Stimulated activated CD8-positive, alpha-beta memory T cell treated with anti-CD3 and anti-CD28 coated beads, Interleukin-4, amount 100 ng/mL, for 24 hours (primary cell): ENCODE measurements at places on chromosomes 4 and X.
A peak's percentile ranks its signal among the peaks of the same experiment; 100 is the strongest.

DNA sequence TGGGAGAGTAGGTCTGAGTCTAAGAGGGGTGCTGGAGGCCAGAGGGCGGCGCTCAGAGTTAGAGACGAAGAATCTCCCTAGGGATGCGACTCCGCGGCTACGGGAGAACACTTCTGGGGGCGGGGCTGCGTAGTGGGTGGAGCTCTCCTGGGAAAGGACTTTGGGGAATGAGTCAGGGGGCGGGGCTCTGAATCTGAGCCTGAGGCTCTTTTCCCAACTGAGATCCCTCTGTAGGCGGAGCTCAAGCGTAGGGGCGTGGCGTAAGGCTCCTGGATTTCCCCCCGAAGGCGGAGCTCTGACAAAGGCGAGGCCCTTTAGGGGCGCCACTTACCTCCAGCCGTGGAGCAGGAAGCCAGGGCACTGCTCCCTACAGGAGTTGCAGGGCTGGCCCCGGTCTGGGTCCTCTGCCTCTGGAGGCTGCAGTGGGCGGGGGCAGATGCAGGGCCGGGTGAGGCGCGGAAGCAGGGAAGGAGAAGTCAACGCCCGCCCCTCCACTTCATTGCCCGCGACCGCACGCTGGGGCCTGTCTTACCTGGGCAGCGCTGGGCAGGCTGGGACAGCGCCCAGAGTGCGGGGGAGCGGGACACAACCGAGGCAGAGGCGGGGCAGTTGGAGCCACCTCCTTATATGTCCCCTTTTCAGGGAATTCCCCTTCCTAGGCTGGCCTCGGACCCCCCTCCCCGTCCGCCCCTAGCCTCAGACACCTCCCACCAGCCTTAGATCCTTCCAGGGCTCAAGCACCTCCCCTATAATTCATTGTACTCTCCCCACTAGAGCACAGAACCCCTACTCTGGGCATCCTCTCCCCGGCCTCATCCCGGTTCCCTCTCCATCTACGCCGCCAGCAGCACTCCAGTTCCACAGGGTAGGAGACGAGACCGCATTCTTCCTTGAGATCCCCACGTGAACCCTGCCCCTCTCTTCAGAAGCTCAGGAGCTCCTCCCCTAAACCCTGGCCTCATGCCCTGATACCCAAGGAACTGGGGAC lies 1.6 kb downstream of the PRICKLE3 start:
- no peak for DNase-seq

DNA sequence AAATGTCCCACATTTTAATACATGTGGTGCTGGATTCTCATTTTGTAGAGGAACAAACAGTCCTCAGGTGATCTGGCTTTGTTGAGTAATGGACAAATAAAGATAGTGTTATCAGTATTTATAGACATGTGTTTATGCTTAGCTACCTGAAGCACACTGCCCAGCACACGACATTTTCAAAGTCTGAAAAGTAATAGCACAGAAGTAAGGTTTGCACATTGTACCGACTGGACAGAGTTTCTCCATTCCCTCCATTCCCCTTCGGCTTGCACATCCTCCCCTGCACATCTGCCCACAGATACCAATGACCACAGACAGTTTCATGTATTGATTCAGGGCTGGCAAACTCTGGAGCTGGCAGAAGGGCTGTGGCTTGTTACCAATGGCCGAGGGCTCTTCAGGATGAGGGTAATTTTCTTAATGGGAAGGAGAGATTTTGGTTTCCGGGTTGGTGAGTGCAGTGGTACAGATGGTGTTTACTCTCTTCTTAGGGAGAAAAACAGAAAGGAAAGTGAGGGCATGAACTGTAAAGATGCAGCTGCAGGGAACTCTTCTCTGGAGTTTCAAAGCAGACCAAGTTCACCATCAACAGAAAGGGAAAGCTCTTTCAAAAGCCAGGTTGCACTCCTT lies 2.3 kb downstream of the GRPR start:
- DNase-seq: no peak

DNA sequence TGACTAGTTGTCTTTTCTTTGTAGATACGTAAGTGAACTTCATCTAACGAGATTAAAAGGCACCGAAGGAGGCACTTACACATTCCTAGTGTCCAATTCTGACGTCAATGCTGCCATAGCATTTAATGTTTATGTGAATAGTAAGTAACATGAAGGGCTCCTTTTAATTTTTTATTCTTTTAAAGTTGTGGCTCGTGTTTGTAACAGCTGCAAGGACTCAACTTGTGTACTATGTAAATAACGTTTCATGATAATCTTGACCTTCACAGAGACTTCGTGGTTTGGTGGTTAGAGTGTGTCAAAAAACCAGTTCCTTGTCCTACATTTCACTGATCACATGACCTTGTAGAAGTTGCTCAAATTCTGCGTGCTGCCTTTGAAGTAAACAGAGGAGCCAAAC lies 51.6 kb downstream of the KIT start:
- no peak for DNase-seq

DNA sequence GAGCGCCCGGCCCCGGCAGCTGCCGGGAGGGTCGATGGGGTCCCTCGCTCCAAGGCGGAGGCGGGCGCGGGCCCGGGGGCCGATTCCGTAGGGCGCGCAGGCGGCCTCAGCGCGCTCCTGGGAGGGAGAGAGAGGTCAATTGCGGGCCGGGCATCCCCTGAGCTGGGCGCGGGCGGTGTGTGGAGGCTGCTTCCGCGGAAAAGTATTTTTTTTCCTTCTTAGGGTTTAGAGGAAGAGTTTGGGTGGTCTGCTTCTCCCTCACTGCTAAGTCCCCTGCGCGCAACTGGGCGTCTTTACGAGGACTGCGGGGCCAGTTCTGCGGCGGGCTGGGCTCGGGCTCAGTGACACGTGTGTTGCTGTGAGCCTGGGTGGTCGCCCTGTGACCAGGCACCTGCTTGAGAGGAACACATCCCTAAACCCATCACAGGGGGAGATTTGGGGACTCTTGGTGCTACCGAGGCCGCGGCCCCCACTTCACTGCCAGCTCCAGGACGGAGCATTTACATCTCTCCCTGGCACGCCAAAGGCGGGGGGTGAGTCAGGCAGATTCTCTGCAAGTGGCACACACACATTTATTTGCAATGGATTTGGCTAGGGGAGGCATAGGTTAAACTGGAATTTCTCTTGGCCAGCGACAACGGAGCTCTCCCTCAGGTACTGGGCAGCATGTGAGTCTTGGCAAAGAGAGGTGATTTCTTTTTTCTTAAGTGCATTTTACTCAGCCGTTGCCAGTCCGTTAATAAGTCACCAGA lies 151.2 kb upstream of the SLC4A4 start:
- peak; percentile 6 for DNase-seq

DNA sequence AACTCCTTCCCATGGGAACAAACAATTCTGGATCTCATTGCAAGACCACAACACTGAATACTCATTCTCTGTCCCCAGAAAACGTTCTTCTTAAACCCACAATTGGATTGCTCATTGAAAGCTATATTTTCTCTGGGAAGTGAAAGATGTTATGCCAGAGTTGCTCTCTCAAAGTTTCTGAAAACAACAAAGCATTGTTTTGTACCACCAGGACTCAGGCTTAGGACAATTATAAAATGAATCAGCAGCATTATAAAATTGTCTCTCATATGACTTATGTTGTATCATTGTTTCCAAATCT lies 26.5 kb downstream of the TFDP3 start:
- DNase-seq: no peak

DNA sequence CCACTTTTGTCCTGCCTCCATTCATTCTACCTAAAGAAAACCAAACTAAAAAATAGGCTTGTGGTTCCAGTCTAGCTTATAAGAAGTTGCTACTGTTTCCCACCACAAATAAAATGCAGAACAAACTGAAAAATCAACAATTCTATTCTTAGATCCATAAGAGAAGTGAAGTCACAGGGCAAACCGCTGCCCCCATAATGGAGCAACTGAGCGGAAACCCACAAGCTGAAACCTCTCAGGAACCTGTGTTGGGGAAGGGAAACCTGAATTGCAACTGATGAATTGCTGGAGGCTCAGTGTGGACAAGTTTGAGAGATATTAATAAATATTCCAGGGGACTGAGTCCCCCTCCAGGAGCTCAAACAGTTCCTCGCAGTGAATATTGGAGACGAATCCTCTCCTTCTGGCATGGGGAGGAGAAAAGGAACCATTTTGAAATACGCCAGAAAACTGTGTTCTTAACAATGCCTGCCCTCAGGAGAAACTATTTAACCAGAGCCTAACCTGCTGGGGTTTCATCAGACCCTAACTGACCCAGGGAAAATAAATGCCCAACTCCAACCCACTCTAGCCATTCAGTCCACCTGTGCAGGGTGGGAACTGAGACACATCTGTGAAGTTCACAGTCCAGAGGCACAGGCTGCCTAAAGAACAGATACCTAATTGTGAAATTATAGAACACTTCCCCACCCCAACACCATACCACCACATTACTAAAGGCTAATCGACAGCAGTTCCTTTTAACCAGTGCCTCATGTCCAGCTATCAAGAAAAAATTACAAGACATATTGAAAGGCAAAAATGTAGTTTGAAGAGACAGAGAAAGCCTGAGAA lies 22.8 kb upstream of the SH3RF1 start:
- DNase-seq: no peak

GRCh38 chr4:173046818-173047217 lies 121.8 kb upstream of the GALNT7 start:
- DNase-seq: no peak

DNA sequence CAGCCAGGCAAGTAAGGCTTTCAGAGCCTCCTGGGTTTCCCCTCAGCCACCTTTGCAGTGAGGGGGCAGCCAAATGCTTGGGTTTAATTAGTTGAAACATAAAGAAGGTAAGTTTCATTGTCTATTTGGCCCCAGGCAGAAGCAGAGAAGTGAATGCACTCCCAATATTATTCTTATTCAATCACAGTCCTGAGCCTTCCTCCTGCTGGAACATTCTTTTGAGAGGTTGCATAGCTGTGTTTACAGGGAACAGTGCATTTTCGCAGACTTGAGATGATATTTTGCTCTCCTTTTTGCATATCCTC lies 13.9 kb downstream of the SLC2A9 start:
- no peak for DNase-seq

DNA sequence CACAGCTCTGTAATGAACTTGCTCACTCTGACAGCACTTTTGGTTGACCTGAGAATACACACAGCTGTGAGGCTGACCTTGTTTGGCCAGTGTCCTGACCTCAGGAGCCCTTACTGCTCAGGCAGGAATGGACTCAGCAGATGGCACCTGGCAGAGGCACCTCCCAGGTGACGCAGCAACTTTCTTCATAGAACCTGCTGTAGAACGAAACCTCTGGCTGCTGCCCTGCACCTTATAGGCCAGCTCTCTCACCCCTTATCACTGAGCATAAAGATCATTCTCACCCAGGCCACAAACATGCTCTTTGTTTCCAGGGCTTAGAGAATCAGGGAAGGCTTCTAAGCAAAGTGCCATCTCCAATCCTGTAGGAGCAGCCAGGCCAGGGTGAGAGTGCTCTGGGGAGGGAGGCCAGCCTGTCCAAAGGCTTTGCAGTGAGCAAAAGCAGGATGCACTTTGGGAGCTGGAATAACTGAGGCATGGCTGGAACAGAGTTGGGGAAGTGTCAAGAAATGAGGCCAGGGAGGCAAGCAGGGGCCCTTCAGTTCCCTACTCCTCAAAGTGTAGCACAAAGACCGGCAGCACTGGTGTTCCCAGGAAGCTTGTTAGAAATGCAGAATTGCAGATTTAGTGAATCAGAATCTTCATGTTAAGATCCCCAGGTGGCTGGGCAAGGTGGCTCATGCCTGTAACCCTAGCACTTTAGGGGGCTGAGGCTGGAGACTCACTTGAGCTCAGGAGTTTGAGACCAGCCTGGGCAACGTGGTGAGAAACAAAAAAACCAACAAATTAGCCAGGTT lies 13.3 kb upstream of the CENPU start:
- DNase-seq: no peak

GRCh38 chr4:157576671-157577217 lies 356.2 kb downstream of the GRIA2 start:
- no peak for DNase-seq

DNA sequence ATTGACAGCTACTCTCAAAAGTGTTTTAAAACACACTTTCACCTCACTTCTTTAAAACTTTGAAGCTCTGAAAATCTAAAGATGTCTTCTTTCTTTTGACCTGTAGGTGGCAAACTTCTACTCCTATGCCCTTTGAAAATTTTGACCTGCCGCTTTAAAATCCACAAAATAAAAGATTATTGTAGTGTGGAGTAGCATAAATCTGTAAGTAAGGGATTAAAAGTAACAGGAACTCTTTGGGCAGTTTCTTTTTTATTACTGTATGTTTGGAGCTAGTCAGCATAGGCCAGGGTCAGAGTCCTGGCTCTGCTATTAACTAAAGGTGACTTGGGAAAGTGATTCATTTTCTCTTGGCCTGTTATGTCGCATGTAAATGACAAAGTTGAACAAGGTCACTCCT lies 25.5 kb downstream of the BBS12 start:
- no peak for DNase-seq

GRCh38 chrX:134459683-134460004 lies 321 bp upstream of the HPRT1 start:
- no peak for DNase-seq

- no peak for DNase-seq
Measured at GRCh38 chrX:2614911-2615310, 76.2 kb upstream of the CD99 start.

DNA sequence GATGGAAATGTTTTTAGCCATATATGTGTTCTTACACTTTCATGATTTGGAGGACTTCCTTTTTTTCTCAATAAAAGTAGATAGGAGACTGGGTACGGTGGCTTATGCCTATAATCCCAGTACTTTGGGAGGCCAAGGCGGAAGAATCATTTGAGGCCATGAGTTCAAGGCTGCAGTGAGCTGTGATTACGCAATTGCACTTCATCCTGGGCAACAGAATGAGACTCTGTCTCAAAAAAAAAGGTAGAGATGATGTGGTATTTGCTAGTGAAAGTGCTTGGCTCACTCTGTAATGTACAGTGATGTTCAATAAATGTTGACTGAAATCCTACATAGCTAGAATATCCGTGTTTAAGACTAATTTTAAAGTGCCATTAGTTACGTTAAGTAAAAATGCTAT lies 27.4 kb downstream of the KLHL2 start:
- no peak for DNase-seq

DNA sequence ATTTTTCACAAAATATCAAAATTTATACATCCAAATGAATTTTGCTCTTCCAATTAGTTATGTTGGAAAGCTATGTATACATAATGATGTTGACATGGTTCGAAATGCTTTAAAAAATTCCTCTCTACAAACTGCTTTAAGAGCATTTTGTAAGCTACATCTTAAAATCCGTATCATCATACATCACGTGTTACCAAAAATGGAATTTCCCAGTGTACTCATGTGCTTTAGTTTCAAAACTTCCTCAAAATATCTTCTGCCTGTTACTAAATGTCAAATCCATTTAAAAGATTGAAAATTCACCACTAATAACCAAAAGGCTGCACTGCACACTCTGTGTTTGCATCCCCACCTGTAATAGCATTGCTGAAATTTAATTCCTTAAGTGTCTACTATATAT lies 87.9 kb downstream of the WDFY3 start:
- no peak for DNase-seq

GRCh38 chr4:1576304-1576960 lies 107.7 kb downstream of the FAM53A start:
- no peak for DNase-seq

DNA sequence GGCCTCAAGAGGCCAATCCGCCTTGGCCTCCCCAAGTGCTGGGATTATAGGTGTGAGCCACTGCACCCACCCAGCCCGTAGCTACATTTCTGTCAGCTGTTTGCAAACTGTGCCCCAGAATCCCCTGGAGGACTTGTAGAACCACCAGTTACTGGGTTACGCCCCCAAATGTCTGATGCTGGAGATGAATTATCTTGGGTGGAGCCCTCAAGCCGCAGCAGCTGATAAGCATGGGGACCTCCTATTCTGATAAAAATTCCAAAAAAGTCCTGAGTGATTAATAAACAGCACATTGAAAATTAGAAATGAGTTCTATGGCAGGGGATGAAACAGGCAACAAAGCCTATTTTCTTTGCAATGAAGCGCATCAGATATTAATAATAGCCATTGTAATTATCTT lies 105.0 kb downstream of the PTTG2 start:
- no peak for DNase-seq
